Neuronal stem cell (in vitro differentiated cells): ENCODE measurements at places on chromosomes 6 and 20.

DNA sequence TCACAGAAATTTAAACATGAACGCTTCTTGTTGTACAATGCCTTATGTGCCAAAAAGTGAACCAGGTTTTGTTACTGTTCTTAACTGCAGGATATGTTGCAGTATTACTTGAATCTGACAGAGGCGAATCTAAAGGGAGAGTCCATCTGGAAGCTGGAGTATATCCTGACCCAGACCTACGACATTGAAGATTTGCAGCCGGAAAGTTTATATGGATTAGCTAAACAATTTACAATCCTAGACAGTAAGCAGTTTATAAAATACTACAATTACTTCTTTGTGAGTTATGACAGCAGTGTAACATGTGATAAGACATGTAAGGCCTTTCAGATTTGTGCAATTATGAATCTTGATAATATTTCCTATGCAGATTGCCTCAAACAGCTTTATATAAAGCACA, 19.9 kb downstream of the SMPDL3A start:
- H3K4me3 ChIP-seq, result no peak overlapping the region
- no peaks in the 10 kb centered on the region for H3K36me3 ChIP-seq
- no peak overlapping the region for H3K27ac ChIP-seq
- DNase-seq, result no peak

DNA sequence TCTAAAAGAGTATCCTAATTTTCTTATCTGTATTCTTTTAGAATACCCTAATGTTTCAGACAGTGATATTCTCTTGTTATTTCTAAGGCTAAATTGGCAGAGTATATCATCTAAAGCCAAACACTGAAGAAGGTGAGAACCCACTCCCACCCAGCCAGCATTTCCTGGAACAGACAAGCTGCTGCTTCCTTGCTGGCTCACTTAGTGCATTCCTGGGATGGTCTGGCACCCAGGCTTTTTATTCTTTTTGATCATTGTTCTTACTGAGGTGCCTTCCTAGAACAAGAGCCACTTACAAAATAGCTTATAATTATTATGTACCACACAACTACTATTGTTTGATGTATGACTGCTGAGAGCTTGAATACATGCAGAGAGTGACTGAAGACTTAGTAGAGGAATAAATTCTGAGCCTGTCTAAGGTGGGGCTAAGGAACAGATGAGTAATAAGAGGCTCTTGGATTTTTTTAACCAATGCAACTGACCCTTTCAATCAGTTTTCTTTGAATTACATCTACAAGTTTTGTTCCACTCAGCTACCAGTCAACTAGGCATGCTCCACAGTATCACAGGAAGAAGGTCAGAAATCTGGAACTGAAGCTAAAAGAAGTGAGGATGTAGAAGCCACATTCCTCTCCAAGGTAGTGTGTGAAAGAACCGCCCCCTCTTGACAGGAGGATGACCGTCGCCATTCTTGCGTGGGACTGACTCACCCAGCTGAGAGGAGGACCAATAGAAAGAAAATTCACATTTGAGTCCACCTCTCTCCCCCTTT, 30.1 kb downstream of the PRPH2 start:
- H3K27ac ChIP-seq, result no peak overlapping the region
- H3K4me1 ChIP-seq, result no peaks in the 10 kb centered on the region
- H3K27me3 ChIP-seq, result no peaks in the 10 kb centered on the region
- no peak for DNase-seq
- H3K4me3 ChIP-seq, result no peak overlapping the region
- peaks cover 77% of the 10 kb centered on the region for H3K36me3 ChIP-seq

GRCh38 chr6:119566546-119567260, 217.1 kb upstream of the MAN1A1 start:
- no peak overlapping the region for H3K4me3 ChIP-seq
- no peaks in the 10 kb centered on the region for H3K4me1 ChIP-seq
- no peaks in the 10 kb centered on the region for H3K36me3 ChIP-seq
- H3K27me3 ChIP-seq, result no peaks in the 10 kb centered on the region
- DNase-seq, result no peak
- no peak overlapping the region for H3K27ac ChIP-seq

DNA sequence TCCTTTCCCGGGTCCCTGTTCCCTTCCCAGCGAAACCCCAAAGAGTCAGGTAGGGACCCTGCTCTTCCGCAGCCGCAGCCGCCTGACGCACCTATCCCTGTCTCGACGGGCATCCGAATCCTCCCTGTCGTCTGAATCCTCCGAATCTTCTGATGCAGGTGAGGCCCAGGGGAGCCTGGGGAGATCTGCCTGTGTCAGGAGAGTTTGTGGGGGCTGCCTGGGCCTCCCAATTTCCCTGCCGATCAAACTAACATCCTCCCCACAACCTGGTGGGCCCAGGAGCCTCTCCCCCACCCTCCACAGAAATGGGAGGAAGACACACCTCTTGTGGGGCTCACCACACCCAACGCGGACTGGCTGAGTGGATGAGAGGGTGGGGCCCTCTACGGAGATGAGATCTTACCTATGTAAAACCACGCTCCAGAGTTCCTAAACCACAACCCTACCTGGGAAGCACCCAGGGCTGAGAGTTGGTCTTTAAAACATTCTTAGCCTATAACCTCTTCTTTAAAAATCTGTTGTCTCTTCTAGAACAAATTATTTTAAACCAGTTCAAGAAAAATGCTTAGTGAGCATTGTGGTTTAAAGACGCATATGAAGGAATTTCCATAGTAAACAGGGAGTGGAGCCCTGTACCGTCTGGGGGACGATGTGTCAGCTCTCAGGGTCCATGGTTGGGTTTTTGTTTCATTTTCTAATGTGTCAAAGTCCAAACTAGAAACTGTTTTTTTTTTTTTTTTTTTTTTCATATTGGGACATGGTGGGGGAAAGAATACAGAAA, 1.7 kb downstream of the CDC25B start:
- H3K27ac ChIP-seq, result no peak overlapping the region
- H3K27me3 ChIP-seq, result peaks cover 7% of the 10 kb centered on the region
- H3K4me1 ChIP-seq, result peaks cover 29% of the 10 kb centered on the region
- H3K4me3 ChIP-seq, result no peak overlapping the region
- DNase-seq, result no peak
- peaks cover 25% of the 10 kb centered on the region for H3K36me3 ChIP-seq

DNA sequence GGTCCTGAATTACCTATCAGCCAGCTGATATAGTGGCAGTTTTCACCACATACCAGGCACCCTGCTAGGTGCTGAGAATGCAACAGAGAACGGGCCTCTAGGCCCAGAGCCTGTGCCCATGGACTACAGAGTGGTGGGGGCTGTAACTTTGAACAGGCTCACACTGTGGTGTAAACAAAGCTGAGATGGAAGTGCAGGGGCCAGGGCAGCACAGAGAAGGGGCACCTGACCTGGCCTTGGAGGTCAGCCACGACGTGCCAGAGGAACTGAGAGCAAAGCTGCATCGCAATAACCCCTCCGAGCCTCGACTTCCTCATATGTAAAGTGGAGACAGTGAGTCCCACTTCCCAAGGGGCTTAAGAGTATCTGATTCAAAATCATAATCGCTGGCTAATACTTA, 105.8 kb downstream of the MAFB start:
- DNase-seq, result no peak
- no peaks in the 10 kb centered on the region for H3K4me1 ChIP-seq
- H3K36me3 ChIP-seq, result no peaks in the 10 kb centered on the region
- H3K27ac ChIP-seq, result no peak overlapping the region
- H3K27me3 ChIP-seq, result no peaks in the 10 kb centered on the region

- H3K36me3 ChIP-seq, result no peaks in the 10 kb centered on the region
- H3K4me1 ChIP-seq, result no peaks in the 10 kb centered on the region
- DNase-seq, result no peak
- no peak overlapping the region for H3K4me3 ChIP-seq
These were observed 121.5 kb upstream of the MCHR2 start for GRCh38 chr6:100115407-100116101.

DNA sequence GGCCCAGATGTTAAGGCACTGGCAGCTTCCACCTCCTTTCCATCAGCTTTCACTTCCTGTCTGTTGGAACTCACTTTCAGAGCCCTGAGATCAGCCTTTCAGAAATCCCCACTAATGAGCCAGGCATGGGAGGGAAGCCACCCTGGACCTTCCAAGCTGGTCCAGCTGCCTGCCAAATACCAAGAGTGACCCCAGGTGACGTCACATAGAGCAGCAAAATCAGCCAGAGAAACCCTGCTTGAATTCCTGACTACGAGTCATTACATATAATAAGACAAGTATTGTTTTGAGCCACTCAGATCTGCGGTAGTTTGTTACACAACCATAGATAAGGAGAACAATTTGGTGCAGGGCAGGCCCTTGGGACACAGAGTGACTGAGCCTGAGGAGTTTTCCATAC, 556.0 kb upstream of the JAG1 start:
- H3K27me3 ChIP-seq, result no peaks in the 10 kb centered on the region
- peak overlapping the region; percentile 44 for H3K27ac ChIP-seq
- peaks cover 13% of the 10 kb centered on the region for H3K4me1 ChIP-seq
- no peaks in the 10 kb centered on the region for H3K36me3 ChIP-seq
- peak; percentile 42 for DNase-seq
- H3K4me3 ChIP-seq, result no peak overlapping the region

DNA sequence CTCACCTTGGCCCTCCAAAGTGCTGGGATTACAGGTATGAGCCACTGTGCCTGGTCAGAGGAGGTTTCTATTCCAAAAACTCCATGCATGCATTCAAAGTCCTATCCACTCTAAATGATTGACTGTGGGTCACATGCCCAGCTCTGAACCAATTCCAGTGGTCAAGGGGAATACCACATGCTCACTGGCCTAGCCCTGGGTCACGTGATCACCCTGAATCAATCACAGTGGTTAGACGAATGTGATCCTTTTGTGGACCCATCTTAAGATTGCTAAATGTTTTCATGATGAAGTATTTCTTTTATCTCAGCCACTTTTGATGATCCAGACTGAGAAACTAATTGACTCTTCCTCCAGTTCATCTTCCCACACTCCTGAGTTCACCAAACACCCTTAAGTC, 475.8 kb downstream of the PREX1 start:
- no peak overlapping the region for H3K4me3 ChIP-seq
- no peaks in the 10 kb centered on the region for H3K27me3 ChIP-seq
- DNase-seq, result no peak
- H3K36me3 ChIP-seq, result no peaks in the 10 kb centered on the region
- H3K4me1 ChIP-seq, result peaks cover 2% of the 10 kb centered on the region
- no peak overlapping the region for H3K27ac ChIP-seq

GRCh38 chr20:46423882-46424482, 17.6 kb upstream of the ELMO2 start:
- H3K4me1 ChIP-seq, result peaks cover 14% of the 10 kb centered on the region
- H3K36me3 ChIP-seq, result no peaks in the 10 kb centered on the region
- no peak overlapping the region for H3K4me3 ChIP-seq
- H3K27ac ChIP-seq, result no peak overlapping the region

DNA sequence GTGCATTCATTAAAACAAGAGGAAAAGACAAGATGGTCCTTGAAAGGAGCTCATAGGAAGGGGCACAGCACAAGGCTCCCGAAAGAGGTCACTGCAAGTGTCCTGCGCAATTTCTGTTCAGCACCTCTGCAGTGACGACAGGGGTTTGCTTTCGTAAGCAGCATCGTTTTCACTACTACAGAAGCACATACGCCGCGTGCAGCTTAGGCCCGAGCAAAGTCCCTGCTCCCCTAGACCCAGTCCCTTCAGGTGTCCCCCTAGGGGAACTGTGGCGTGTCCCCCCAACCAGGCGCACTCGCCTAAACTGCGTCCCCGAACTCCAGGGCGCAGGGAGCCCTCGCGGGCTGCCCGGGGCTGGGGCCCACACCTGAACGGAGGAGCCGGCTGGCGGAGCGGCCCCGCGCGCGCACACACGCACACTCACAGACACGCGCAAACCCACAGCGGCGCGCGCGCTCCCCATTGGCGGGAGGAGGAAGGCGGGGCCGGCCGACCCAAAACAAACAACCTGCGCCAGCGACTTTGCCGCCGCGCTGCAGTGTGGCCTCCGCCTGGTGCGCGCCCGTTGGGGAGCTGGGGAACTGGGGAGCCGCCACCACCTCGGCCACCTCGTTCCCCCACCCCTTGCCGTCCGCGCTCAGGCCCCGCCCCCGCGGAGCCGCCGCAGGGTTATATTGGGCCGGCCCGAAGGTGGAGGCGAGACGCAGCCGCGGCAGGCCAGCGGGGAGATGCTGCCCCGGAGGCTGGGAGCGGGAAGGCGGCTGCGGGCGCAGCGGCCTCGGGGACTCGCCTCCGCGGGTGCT, at the start of gene FOXQ1:
TSS of gene FOXQ1 (plus strand) at position 699 of the 803 bp plus-strand sequence. CDS start 607 bp downstream, outside the sequence.
- no peak within 1 kb of the TSS for H3K27ac ChIP-seq
- peaks cover 80% of the 10 kb centered on the region for H3K27me3 ChIP-seq
- no peak for DNase-seq
- peak within 1 kb of the TSS; percentile 72 for H3K4me3 ChIP-seq
- H3K36me3 ChIP-seq, result no peaks in the 10 kb centered on the region

GRCh38 chr20:56722042-56722441, 92.9 kb downstream of the TFAP2C start:
- no peaks in the 10 kb centered on the region for H3K36me3 ChIP-seq
- H3K4me3 ChIP-seq, result no peak overlapping the region
- DNase-seq, result no peak
- H3K27ac ChIP-seq, result no peak overlapping the region
- no peaks in the 10 kb centered on the region for H3K4me1 ChIP-seq
- H3K27me3 ChIP-seq, result no peaks in the 10 kb centered on the region

DNA sequence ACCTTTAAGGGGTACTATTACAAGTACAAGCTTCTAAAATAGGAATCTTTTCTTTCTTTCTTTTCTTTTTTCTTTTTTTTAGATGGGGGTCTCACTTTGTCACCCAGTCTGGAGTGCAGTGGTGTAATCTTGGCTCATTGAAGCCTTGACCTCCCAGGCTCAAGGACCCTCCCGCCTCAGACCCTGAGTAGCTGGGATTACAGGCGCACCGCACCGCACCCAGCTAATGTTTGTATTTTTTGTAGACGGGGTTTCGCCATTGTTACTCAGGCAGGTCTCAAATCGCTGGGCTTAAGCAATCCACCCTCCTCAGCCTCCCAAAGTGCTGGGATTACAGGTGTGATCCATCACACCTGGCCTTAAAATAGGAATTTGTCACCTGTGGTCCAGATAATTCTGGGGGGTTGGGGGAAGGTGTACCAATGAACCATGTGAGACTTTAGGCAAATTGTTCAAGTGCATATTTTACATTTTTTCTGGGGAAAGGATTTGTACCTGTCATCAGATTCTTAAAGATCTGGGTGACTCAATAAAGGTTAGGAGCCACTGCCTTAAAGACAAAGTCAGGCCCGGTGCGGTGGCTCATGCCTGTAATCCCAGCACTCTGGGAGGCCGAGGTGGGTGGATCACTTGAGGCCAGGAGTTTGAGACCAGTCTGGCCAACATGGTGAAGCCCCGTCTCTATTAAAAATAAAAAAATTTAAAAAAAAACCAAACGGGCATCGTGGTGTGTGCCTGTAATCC, 19.7 kb upstream of the SYNJ2 start:
- no peak overlapping the region for H3K27ac ChIP-seq
- H3K4me1 ChIP-seq, result no peaks in the 10 kb centered on the region
- no peak for DNase-seq
- no peaks in the 10 kb centered on the region for H3K36me3 ChIP-seq
- H3K4me3 ChIP-seq, result no peak overlapping the region
- no peaks in the 10 kb centered on the region for H3K27me3 ChIP-seq
